ENCODE measurements at places on chromosomes 1 and 21.

- DNase-seq, result no peak
Measured at GRCh38 chr1:46183079-46183847, 7.0 kb upstream of the P3R3URF start.

DNA sequence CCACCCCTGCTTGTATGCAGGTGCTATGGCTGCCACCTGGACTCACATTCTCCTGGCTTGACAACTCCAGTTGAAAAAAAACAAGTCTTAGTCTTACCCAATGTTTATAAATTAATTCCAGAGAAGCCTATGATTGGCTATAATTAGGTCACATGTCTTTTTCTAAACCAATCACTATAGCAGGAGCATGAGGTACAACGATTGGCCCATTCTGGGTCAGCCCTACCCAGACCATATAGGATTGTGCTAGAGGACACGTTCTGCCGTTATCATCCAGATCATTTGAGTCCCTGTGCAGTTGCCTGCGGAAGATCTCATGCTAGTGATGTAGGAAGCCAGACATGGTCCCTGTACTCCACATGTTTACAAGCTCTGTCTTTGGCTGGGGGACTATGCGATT is 41.9 kb upstream of the PARP1 start:
- no peak for DNase-seq

DNA sequence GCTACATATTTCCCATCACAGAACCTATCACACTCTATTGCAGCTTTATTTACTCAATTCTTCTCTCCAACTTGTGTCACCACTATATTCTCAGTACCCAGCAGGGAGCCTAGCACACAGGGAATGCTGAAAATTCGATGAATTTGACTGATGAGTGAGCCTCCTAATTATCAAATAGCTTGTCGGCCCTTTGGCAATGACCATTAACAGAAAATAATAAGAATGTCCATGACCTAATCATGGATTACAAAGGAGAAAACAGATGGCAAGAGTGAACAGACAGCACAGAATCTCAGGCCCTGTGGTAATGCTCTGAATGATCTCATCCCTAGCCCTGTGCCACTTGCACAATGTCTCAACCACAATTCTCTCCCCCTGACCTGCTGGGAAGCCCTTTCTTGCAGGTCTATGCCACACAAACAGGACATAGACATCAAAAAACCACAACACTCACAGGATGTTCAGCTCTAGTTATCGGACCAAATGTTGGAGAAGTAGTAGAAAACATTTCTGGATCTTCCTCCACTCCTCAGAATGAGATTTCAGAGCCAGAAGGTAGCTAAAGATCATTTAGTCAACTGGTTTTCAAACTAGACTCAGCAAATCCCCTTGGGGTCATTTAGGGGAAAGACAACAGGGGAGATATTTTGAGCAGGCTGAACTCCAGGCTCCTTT is 68.4 kb downstream of the LUZP1 start:
- peak; percentile 24 for DNase-seq

DNA sequence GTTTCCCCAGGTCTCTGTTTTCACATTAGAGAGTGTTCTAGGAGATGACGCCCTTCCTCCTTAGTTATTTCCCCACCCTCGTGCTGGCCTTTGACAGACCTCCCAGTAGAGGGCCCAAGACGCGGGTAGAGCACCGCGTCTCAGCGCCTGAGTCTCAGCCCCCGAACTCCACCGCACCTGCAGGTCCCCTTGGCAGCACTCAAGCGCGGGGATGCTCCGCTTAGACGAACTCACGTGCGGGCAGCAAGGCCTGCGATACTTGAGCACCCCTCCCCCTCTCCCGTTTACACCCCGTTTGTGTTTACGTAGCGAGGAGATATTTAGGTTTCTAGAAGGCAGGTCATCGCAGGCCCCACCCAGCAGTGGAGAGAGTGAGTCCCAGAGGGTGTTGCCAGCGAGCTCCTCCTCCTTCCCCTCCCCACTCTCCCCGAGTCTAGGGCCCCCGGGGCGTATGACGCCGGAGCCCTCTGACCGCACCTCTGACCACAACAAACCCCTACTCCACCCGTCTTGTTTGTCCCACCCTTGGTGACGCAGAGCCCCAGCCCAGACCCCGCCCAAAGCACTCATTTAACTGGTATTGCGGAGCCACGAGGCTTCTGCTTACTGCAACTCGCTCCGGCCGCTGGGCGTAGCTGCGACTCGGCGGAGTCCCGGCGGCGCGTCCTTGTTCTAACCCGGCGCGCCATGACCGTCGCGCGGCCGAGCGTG is at the start of gene CD55:
TSS of gene CD55 (plus strand) at position 600 of the 711 bp plus-strand sequence. CDS start at position 688, 88 bp downstream.
- peak; percentile 98 for DNase-seq

Measured in activated naive CD4-positive, alpha-beta T cell treated with Interleukin-2 at 50 U/mL for 16 hours (primary cell).